ENCODE measurements at places on chromosomes 11 and 22.

DNA sequence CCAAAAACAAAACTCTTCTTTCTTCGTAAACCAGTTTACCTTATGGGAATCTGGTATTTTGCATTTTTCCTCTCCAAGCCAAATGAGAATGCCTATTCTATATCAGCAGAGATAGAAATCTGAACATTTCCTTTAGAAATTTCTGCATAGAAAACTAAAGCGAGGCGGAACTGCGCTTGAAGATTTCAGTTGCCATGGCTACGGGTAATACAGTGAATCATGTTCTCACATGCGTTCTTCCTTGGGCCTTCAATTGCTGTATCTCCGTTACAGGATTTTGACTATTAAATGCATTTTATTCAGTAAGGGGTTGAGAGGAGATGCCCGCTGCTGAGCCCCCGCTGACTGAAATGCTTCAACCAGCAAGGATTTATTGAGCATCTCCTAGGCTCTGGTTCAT lies 108.2 kb upstream of the CRYBB3 start:
- no peak for DNase-seq

- no peak for DNase-seq
Observed at GRCh38 chr11:64101461-64101860, 64.5 kb downstream of the MACROD1 start.

DNA sequence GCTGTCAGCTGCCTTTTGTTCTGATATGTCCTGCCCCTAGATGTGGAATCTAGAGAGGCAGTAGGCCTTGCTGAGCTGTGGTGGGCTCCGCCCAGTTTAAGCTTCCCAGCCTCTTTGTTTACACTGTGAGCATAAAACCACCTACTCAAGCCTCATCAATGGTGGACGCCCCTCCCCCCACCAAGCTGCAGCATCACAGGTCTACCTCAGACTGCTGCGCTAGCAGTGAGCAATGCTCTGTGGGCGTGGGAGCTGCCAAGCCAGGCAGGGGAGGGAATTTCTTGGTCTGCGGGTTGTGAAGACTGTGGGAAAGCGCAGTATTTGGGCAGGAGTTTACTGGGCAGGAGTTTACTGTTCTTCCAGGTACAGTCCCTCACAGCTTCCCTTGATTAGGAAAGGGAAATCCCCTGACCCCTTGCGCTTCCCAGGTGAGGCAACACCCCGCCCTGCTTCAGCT lies 98.5 kb downstream of the SMCO4 start:
- DNase-seq = no peak

DNA sequence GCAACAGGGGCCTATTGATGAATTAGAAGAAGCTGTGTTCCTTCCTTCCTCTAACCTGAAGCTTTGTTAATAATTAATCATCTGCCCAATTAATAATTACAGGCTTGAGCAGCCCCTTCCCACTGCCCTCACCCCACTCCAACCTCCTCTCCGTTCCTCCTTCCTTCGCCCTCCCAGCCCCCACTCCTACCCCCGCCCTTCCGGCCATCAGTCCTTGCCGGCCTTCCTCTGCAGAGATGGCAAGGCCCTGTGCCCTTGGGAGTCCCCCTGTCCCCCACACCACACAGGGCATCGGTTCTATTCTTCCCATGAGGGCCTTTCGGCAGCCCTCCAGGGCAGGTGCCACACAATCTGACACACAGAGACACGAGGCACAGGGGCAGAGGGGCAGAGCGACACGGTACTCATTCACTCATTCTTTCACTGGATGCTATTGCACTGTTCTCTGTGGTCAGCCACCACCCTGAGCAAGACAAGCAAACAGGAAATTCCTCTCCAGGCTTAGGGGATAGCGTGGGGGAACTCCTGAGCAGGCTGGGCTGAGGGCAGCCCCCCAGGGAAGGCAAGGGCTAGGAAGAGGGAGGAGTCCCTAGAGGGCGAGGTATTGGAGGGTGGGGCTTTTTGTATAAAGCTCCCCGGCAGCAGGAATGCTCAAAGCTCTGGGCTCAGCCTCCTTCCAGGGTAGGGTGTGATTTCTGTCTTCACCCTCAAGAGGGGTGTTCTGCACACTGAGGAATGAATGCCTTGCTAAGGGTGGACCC lies 14.7 kb downstream of the MGAT3 start:
- no peak for DNase-seq

DNA sequence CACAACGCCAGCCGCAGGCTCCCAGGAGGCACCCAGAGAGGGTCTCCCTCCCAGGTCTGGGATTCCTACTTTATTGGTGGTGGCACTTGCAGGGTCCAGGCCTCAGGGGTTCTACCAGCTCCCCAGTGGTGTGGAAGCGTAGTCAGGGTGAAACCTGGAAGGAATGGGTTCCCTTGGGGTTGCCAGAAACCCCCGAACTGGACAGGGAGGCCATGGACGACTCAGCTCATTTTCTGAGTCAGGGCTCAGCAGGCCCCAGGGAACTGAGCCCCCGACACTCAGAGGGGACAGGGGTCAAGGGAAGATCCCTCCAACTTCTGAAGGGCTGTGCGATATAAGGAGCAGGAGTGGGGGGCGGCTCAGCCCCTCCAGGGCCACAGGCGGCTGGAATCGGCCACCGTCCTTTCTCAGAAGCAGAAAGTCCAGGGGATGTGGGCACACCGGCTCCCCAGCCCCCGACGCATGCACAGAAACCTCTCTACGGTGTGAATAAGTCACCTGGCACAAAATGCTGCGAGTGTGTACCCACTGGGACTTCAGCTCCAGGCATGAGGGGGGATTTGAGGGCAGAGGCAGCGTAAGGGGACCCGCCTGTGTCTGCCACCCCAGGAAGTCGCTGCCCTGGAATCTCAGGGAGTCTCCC lies 25.1 kb downstream of the MRGPRG start:
- no peak for DNase-seq

- DNase-seq = peak; percentile 80
Observed at GRCh38 chr11:65884716-65885092, 3.6 kb downstream of the FIBP start.

- DNase-seq = peak; percentile 9
Observed at GRCh38 chr22:41596776-41597634, 7.4 kb upstream of the PMM1 start.

GRCh38 chr11:1397146-1397861 lies 7.6 kb downstream of the BRSK2 start:
- DNase-seq = no peak

DNA sequence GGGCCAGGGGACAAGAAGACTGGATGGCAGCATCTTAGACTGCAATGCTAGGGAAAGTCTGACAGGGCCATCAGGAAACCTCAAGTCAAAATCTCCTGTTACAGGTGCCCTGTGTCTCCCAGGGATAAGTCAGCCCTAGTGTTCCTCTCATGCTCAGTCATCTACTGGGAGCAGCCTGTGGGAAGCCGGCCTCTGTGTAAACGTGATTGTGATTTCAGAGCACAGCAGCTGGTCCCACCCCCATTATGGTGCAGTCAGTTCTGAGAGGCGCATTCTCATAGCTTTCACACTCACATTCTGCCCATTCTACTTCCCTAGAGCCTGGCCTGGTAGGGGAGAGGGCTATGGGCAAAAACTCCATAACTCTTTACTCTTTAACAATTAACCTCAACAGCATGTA lies 7.2 kb upstream of the SLN start:
- no peak for DNase-seq

DNA sequence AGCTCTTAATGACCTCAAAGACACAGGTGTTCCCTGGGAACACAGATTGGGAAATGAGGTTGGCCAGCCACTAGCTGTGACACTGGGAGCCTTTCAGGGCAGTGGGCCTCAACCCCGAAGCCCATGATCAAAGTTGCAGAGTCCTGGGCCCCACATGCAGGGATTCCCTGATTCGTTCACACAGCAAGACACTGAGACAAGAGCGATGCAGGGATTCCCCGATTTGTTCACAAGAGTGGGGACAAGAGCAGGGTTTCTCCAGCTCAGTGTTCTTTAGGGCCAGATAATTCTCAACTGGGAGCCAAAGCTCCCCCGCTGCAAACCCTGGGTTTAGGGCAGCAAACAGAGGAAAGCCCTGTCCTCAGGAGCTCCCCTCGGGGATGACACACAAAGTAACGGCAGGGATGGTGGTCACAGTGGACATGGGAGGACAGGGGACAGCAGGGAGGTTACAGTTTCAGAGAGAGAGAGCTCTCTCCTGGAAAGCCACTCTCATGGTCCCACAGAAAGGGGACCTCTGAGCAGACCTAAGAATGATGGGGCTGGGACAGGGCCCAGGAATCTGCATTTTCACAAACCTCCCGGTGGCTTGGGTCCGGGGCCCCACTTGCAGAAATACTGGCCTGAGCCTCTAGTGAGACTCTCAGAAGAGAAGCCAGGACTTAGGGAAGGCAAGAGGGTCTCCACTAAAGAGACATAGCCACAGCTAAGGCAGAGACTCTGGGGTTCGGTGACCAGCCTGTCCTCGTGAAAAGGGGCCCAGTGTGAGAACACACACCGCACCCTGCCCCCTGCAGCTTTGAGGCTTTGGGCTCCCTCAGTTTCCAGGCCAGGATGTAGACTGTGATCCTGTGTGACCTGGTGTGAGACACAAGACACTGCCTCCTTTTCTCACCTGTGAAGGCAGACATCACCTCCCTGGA lies 7.4 kb upstream of the GNAZ start:
- DNase-seq = no peak

- no peak for DNase-seq
Observed at GRCh38 chr11:99911116-99911515, 776.0 kb upstream of the ARHGAP42 start.

GRCh38 chr11:101456812-101457211 lies 127.0 kb downstream of the TRPC6 start:
- no peak for DNase-seq

DNA sequence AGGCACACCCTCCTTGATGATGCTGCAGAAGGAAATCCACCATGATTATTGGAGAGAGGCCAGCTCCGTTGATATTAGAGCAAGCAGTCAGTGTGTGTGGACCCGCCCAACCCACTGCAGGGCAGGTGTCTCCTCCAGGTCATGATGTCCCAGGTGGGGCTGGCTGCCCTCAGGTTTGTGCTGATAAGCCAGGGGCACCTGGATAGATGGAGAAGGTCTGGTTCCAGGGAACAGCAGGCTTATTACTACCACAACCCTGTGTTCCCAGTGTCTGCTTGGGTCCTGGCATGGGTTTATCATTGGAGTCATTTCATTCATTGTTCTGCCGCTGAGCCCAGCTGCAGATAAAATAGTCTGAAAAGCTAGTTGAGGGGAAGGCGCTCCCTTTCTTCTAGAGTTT lies 181.1 kb upstream of the NECTIN1 start:
- DNase-seq = no peak

GRCh38 chr11:104524254-104524653 lies 360.3 kb upstream of the PDGFD start:
- no peak for DNase-seq

GRCh38 chr11:6655020-6655789 lies 404 bp downstream of the DCHS1 start:
- DNase-seq = no peak

DNA sequence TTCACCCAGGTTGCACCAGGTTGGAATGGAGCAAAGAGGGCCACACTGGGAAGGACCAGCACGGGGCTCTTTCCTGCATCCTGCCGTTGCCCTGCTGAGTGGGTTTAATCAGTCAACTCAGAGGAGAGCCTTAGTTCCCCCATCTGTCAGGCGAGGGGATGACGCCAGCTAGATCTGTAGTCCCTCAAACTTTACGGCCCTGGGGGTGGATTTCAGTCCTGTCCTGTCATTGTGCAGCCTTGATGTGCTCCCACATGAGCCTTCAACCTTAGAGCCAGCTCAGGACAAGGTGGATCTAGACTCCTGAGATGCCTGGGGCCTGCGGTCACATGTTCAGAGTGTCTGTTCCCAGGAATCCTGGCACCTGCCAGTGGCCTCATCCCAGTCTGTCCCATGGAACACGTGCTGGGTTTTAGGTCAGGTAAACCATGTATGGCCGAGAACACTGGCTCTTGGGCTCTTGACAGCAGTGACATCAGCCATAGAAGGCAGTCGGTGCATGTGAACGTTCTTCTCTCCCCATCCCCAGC lies 104.3 kb downstream of the BCR start:
- no peak for DNase-seq

- no peak for DNase-seq
Observed at GRCh38 chr11:102603091-102603490, 22.0 kb downstream of the MMP20 start.

DNA sequence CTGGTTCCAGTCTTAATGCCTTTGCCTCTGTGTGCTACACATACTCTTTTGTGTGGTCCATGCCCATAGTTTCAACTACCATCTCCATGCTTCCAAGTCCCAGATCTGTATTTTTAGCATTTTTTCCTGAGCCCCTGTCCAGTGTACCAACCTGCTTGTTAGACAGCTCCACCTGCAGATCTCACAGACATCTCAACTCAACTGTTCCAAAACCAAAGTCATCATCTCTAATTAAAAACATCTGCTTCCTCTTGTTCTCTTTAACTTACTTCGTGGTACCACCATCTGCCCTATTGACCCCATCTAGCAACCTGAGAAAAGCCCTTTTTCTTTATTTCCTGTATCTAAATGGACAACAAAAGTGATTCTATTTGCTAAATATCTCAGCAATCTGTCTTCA lies 8.6 kb upstream of the KMT2A start:
- no peak for DNase-seq

DNA sequence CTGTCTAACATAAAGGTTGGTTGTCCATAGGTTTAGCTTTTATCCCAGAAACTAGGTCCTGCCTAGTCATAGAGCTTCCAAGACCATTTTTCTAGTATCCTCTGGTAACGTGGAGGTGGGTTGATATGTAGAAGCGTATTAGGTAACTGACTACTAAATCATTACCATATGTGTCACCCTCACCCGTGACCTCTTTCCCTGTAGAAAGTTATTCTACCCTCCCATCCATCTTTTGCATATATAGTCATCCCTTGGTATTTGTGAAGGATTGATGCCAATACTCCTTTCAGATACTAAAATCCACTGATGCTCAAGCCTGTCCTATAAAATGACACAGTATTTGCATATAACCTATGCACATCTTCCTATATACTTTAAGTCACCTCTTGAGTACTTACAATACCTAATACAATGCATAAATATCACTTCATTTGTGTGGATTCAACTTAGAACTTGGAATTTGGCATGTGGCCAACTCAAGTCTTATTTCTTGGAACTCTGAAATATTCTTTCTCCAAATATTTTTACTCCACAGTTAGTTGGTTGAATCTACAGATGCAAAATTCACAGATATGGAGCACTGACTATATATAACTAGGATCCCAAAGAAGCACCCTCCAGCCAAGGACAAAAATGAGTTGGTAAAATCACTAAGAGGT lies 497.0 kb upstream of the TENM4 start:
- DNase-seq = no peak

- DNase-seq = no peak
Observed at GRCh38 chr11:72777755-72778278, 16.0 kb downstream of the STARD10 start.

GRCh38 chr11:95456714-95457491 lies 225.9 kb upstream of the SESN3 start:
- no peak for DNase-seq

DNA sequence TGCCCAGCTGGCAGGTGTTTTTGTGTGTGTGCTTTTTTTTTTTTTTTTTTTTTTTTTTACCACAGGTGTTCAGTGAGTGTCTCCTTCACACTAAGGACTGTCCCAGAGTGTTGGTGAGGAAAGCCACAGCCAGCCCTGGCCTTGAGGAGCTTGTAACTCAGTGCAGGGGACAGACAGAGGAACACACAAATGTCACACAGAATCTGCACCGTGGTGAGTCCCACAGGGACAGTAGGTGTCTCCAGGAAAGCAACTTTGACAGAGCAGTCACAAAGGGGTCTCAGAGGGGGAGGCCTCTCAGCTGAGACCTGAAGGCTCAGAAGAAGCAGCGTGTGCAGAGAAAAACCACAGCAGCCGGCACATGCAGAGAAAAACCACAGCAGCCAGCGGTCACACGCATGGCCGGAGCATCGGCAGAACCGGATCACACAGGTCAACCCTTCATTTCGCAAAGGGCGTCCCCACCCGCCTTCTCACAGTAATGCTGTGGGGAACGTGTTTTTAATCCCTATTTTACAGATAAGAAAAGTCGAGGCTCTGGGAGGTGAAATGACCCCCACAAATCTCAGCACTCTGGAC lies 101.7 kb upstream of the PRR5 start:
- DNase-seq = no peak

Measured in effector CD4-positive, alpha-beta T cell (primary cell).